Smooth muscle cell of the umbilical artery (primary cell): ENCODE measurements at places on chromosomes 1 and 21. TPM values are rescaled to one million over a fixed set of nuclear protein-coding genes. Genes with fewer than 3 reads are reported as not detected.

Gene FAM163A
- 0.05 TPM in 1 of 2 replicates, not detected in the other for total RNA-seq

Gene TMPRSS2
- total RNA-seq, result not detected in 2 replicates

Gene GPR37L1
- 0.05 and 0.30 TPM in 2 replicates for total RNA-seq

Gene NPHS2
- not detected in 2 replicates for total RNA-seq

Gene RFX5
- total RNA-seq, result 47.5 and 53.5 TPM in 2 replicates

Gene DNAJC8
- total RNA-seq, result 53.9 and 55.5 TPM in 2 replicates

Gene CHRM3
- total RNA-seq, result 0.59 and 2.8 TPM in 2 replicates

Gene APCS
- not detected in 2 replicates for total RNA-seq

Gene CHIA
- total RNA-seq, result under 0.01 TPM in 1 of 2 replicates, not detected in the other

Gene TARBP1
- 28.8 and 34.5 TPM in 2 replicates for total RNA-seq

Gene IRF6
- 0.05 and 0.59 TPM in 2 replicates for total RNA-seq

Gene SLC44A3
- total RNA-seq, result 0.59 and 0.65 TPM in 2 replicates

Gene ERO1B
- 8.3 and 11.2 TPM in 2 replicates for total RNA-seq

Gene NTMT2
- not detected in 2 replicates for total RNA-seq

Gene PRKAA2
- total RNA-seq, result 0.89 and 1.9 TPM in 2 replicates

Gene ADGRB2
- 24.9 and 28.5 TPM in 2 replicates for total RNA-seq

Gene OR10Z1
- total RNA-seq, result not detected in 2 replicates

Gene YRDC
- total RNA-seq, result 19.9 and 20.1 TPM in 2 replicates

Gene RPE65
- not detected in 2 replicates for total RNA-seq

Gene WNT3A
- not detected in 2 replicates for total RNA-seq

Gene TSACC
- not detected in 2 replicates for total RNA-seq

Gene KIAA0040
- total RNA-seq, result 0.05 TPM in 1 of 2 replicates, not detected in the other
